ENCODE measurements at places on chromosomes 1 and 21. TPM values are rescaled to one million over a fixed set of nuclear protein-coding genes. Genes with fewer than 3 reads are reported as not detected.
A peak's percentile ranks its signal among the peaks of the same experiment; 100 is the strongest.

GRCh38 chr1:100869996-100870395 lies 24.6 kb downstream of the EXTL2 start:
- no peaks in the 10 kb centered on the region for H3K27me3 ChIP-seq
- no peak for DNase-seq
- no peak overlapping the region for H3K27ac ChIP-seq

DNA sequence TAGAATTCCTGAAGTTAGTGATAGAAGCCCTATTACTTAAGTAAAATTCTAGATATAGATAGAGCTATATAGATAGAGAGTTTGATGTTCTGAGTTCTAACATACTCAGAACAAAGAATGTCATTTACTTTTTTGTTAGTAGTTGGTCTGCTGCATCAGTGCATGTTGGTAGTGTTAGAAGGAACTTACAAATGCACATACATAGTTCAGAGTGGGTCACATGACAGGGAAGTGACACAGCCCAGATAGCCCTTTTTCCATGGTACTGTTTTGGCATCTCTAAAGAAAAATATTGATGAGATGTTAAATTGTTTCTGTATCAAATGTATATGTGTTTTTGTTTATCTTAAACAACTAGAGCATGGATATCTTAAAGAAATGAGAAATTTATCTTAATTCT lies 45.7 kb downstream of the DHX9 start:
- peaks cover 66% of the 10 kb centered on the region for H3K36me3 ChIP-seq
- H3K4me3 ChIP-seq, result no peak overlapping the region
- H3K4me1 ChIP-seq, result no peaks in the 10 kb centered on the region
- DNase-seq, result no peak
- H3K27ac ChIP-seq, result no peak overlapping the region

- H3K4me1 ChIP-seq, result no peaks in the 10 kb centered on the region
- H3K36me3 ChIP-seq, result no peaks in the 10 kb centered on the region
- no peak for DNase-seq
- no peak overlapping the region for H3K4me3 ChIP-seq
- H3K27me3 ChIP-seq, result peaks cover 43% of the 10 kb centered on the region
- no peak overlapping the region for H3K27ac ChIP-seq
These were observed 1.4 kb upstream of the DPM3 start for GRCh38 chr1:155141749-155142148.

- no peaks in the 10 kb centered on the region for H3K4me1 ChIP-seq
- no peaks in the 10 kb centered on the region for H3K27me3 ChIP-seq
- DNase-seq, result no peak
- no peaks in the 10 kb centered on the region for H3K36me3 ChIP-seq
- no peak overlapping the region for H3K27ac ChIP-seq
These were observed 131.9 kb downstream of the VAV3 start for GRCh38 chr1:107833061-107833460.

GRCh38 chr21:42314616-42315295 lies 453 bp downstream of the TFF3 start:
- no peak overlapping the region for H3K4me3 ChIP-seq
- no peaks in the 10 kb centered on the region for H3K36me3 ChIP-seq
- DNase-seq, result no peak
- peaks cover 44% of the 10 kb centered on the region for H3K4me1 ChIP-seq
- H3K27me3 ChIP-seq, result peaks cover 6% of the 10 kb centered on the region

- no peaks in the 10 kb centered on the region for H3K27me3 ChIP-seq
- no peaks in the 10 kb centered on the region for H3K4me1 ChIP-seq
- no peak overlapping the region for H3K27ac ChIP-seq
These were observed 24.8 kb downstream of the IVNS1ABP start for GRCh38 chr1:185292237-185292636.

DNA sequence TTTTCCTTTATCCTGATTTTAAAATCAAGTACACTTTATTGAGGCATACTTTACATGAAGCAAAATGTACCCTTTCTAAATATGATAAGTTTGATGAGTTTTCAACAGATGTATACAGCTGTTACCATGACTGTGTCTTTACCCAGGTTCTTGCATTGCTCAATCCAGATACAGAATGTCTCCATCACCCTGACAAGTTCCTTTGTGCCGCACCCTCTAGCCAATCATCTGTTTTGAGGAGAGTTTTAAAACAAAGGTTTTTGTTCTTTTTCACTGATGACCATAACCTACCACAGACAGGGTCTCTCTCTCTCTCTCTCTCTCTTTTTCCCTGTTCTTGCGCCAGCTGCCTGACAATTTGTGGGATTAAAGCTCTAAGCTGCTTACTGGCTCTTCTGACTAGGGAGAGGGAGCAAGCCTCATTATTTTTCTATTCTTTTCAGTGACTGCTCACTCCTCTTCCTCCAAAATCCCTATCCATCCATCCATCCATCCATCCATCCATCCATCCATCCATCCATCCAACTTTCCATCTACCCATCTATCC lies 1.2 kb upstream of the KCNE1 start:
- peaks cover 16% of the 10 kb centered on the region for H3K4me1 ChIP-seq
- peak; percentile 22 for DNase-seq
- H3K4me3 ChIP-seq, result no peak overlapping the region

- no peak overlapping the region for H3K27ac ChIP-seq
- no peaks in the 10 kb centered on the region for H3K36me3 ChIP-seq
- H3K27me3 ChIP-seq, result no peaks in the 10 kb centered on the region
- DNase-seq, result no peak
These were observed 9.9 kb upstream of the QSOX1 start for GRCh38 chr1:180144659-180145357.

GRCh38 chr1:41500378-41500777 lies 15.9 kb upstream of the EDN2 start:
- no peaks in the 10 kb centered on the region for H3K36me3 ChIP-seq
- H3K4me1 ChIP-seq, result peaks cover 15% of the 10 kb centered on the region
- H3K4me3 ChIP-seq, result no peak overlapping the region
- H3K27me3 ChIP-seq, result peaks cover 14% of the 10 kb centered on the region
- H3K27ac ChIP-seq, result no peak overlapping the region

DNA sequence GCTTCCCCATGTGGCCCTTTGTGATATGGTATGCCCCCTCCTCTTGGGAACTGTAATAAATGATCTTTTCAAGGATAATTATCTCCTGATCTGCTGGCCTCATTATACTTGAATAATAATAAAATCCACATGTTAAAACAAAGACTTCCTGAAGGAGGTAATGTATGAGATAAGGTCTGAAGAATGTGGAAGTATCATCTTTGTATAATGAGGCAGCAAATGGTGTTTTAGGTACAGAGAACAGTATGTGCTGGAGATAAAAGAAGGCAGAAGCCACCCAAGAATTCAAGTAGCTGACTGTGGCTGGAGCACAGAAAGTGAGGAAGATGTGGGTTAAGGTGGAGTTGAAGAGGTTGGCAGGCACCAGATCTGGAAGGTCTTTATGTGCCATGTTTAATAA lies 12.8 kb upstream of the COG2 start:
- no peaks in the 10 kb centered on the region for H3K4me1 ChIP-seq
- no peaks in the 10 kb centered on the region for H3K36me3 ChIP-seq

- no peaks in the 10 kb centered on the region for H3K36me3 ChIP-seq
- peaks cover 35% of the 10 kb centered on the region for H3K4me1 ChIP-seq
- peak overlapping the region; percentile 91 for H3K27ac ChIP-seq
- peak; percentile 95 for DNase-seq
- peak overlapping the region; percentile 83 for H3K4me3 ChIP-seq
These were observed 540 bp upstream of the C1orf198 start for GRCh38 chr1:230868736-230869385.

- H3K4me3 ChIP-seq, result peak overlapping the region; percentile 90
- peaks cover 25% of the 10 kb centered on the region for H3K4me1 ChIP-seq
- no peak for DNase-seq
- H3K27ac ChIP-seq, result peak overlapping the region; percentile 96
These were observed 1.6 kb downstream of the TP53BP2 start for GRCh38 chr1:223843934-223844786.

- H3K27ac ChIP-seq, result no peak within 1 kb of the TSS
- H3K36me3 ChIP-seq, result no peaks in the 10 kb centered on the region
- H3K4me3 ChIP-seq, result peak within 1 kb of the TSS; percentile 46
- H3K27me3 ChIP-seq, result peaks cover 100% of the 10 kb centered on the region
These were observed at the start of gene TRIM67 for GRCh38 chr1:231161667-231162296. Gene TRIM67, plus strand, starts transcription at chr1:231162058. Its CDS starts 912 bp downstream, at chr1:231162970.

DNA sequence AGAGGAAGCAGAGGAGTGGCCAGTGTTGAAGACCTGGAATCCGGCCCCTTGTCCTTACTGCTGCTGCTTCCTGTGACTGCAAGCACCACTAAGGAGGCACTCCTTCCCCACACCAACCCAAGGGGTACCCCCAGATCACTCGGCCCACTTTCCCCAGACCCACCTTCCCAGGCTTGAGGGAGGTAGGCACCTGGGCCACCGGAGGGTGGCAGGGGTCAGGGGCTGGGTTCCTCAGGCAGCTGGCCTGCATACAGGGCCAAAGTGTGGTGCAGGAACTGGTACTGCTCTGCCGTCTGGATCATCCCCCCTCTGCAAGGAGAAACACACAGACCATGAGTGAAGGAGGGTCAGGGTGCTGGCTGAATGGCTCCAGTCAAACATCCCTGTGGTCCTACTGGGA lies 3.9 kb upstream of the ARL8A start:
- DNase-seq, result no peak
- H3K4me3 ChIP-seq, result no peak overlapping the region
- H3K36me3 ChIP-seq, result no peaks in the 10 kb centered on the region
- no peak overlapping the region for H3K27ac ChIP-seq

DNA sequence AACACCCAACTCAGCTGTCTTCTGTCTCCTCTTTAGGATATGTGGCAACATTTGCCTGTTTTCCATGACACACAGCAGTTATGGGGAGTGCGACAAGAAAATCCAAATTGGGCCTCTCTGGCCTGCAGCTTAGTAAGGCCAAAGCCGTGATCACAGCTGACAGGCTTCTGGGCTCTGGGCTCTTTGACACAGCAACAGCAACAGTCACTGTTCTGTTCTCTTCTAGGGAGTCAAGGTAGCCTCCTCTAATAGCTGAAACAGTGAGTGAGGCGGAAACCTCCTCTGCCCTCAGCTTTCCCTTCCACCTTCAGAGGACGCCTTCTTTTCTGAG lies 19.0 kb downstream of the CLCA1 start:
- no peak for DNase-seq
- no peaks in the 10 kb centered on the region for H3K36me3 ChIP-seq
- H3K4me3 ChIP-seq, result no peak overlapping the region
- no peaks in the 10 kb centered on the region for H3K4me1 ChIP-seq

DNA sequence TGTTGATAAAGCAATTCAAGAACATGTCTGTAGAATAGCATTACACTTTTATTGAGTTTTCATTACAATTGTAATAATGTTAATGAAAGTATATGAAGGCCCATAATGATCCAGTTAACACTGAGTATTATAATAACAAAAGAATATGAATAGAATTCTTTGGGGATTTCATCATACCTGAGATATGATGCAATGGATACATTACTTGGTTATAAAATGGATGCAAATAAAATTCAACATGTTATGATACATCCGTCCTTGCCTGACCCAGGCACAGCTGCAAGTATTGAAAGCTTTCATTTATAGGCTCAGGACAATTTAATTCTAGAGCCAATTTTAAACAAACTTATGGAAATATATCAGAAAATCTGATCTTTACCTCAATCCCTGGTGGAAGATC lies 8.2 kb upstream of the KCNA3 start:
- no peak overlapping the region for H3K27ac ChIP-seq
- no peaks in the 10 kb centered on the region for H3K4me1 ChIP-seq
- peaks cover 79% of the 10 kb centered on the region for H3K27me3 ChIP-seq
- no peak for DNase-seq

GRCh38 chr1:64884261-64885040 lies 81.9 kb downstream of the JAK1 start:
- peaks cover 38% of the 10 kb centered on the region for H3K27me3 ChIP-seq
- DNase-seq, result no peak
- no peak overlapping the region for H3K4me3 ChIP-seq
- no peak overlapping the region for H3K27ac ChIP-seq
- no peaks in the 10 kb centered on the region for H3K36me3 ChIP-seq

DNA sequence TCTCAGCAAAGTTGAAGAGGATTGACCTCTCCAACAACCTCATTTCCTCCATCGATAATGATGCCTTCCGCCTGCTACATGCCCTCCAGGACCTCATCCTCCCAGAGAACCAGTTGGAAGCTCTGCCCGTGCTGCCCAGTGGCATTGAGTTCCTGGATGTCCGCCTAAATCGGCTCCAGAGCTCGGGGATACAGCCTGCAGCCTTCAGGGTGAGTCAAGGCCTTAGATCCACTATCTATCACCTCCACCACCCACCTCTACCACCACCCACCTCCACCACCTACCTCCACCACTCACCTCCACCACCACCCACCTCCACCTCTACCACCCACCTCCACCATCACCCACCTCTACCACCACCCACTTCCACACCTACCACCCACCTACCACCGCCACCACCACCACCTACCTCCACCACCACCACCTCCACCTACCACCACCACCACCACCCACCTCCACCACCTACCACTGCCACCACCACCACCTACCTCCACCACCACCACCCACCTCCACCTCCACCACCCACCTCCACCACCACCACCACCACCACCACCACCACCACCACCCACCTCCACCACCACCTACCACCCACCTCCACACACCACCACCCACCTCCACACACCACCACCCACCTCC lies 5.8 kb downstream of the OPTC start:
- no peaks in the 10 kb centered on the region for H3K36me3 ChIP-seq
- H3K27ac ChIP-seq, result no peak overlapping the region
- no peak overlapping the region for H3K4me3 ChIP-seq
- no peak for DNase-seq

GRCh38 chr21:8991088-8991907 lies 1530.1 kb upstream of the TPTE start:
- no peaks in the 10 kb centered on the region for H3K4me1 ChIP-seq
- no peak for DNase-seq
- H3K27ac ChIP-seq, result no peak overlapping the region
- H3K4me3 ChIP-seq, result no peak overlapping the region
- H3K27me3 ChIP-seq, result no peaks in the 10 kb centered on the region

DNA sequence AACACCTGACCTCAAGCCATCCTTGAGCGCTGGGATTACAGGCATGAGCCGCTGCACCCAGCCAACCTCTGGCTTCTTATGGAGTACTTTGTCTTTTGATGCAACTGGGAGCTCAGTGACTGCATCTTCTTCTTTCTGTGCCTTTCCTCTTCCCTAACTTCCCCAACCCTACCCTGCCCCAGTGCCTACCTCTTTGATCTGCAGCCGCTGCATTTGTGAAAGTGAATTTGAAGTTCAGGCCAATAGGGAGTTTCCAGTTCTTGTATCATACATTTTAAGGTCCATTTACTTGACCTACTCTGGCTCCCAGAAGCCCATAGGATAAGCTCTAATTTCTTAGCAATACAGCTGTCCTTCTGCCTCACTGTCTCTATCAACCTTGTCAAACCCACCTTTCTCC lies 52.2 kb downstream of the KCNC4 start:
- no peaks in the 10 kb centered on the region for H3K27me3 ChIP-seq
- H3K4me1 ChIP-seq, result peaks cover 19% of the 10 kb centered on the region
- no peak overlapping the region for H3K4me3 ChIP-seq

KRTAP21-2 gene
- total RNA-seq, result not detected

LAMC1 gene
- total RNA-seq, result 90.2 TPM

TFF2 gene
- not detected for total RNA-seq

PRMT2 gene
- total RNA-seq, result 93.9 TPM

RSPO1 gene
- total RNA-seq, result 0.93 TPM

IGFN1 gene
- 0.15 TPM for total RNA-seq

GJB3 gene
- not detected for total RNA-seq

SLC35D1 gene
- 3.9 TPM for total RNA-seq

DTL gene
- total RNA-seq, result 76.6 TPM

PROK1 gene
- 0.12 TPM for total RNA-seq

TTC22 gene
- total RNA-seq, result not detected
